ENCODE measurements at places on chromosomes 7 and 10. TPM values are rescaled to one million over a fixed set of nuclear protein-coding genes. Genes with fewer than 3 reads are reported as not detected.

Gene DNAJC1
- total RNA-seq: 19.6 TPM

- H3K27me3 ChIP-seq: peaks cover 21% of the 10 kb centered on the region
- no peak overlapping the region for H3K27ac ChIP-seq
- no peaks in the 10 kb centered on the region for H3K36me3 ChIP-seq
- no peak for DNase-seq
- H3K4me1 ChIP-seq: no peaks in the 10 kb centered on the region
These were observed 48.5 kb upstream of the LEP start for GRCh38 chr7:128192497-128193142.

DNA sequence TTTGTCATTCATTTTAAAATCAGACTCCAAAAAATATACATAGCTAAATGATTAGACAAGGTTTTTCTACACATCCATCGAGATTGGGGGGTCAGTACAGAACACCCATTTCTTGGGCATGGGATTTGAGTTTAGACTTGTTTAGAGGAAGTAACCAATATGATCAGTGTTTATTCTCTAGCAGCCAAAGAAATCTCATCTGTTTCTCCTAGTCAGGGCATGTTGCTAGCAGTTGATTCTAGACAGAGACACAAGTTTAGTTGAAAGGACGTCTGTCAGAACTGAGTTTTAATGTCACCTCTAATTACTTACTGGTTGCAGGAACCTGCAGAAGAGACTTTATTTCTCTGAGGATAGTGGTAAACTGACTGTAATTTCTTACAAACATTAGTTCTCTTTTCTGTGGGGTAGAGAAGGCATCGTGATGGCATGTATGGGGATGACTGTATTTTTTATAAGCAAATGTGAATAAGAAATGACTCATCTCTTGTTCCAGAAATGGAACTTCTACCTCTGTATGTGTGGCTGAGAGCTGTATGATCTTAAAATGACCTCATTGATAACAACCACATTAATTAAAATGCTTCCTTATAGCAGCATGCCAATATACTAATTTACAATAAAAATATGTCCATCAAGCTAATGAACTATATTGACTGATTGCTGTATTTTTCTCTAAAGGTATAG, 30.6 kb upstream of the RHOBTB1 start:
- H3K36me3 ChIP-seq: no peaks in the 10 kb centered on the region
- H3K27me3 ChIP-seq: no peaks in the 10 kb centered on the region

- H3K27me3 ChIP-seq: no peaks in the 10 kb centered on the region
- H3K4me3 ChIP-seq: no peak overlapping the region
- no peak for DNase-seq
- no peaks in the 10 kb centered on the region for H3K36me3 ChIP-seq
- H3K27ac ChIP-seq: no peak overlapping the region
- H3K4me1 ChIP-seq: peaks cover 27% of the 10 kb centered on the region
These were observed 512.6 kb upstream of the FOXK1 start for GRCh38 chr7:4169455-4169854.

- H3K27ac ChIP-seq: no peak overlapping the region
- H3K4me3 ChIP-seq: no peak overlapping the region
- H3K4me1 ChIP-seq: peaks cover 8% of the 10 kb centered on the region
- no peak for DNase-seq
These were observed 3.3 kb downstream of the GOLGA7B start for GRCh38 chr10:97852840-97853405.

Gene CC2D2B
- total RNA-seq: 0.58 TPM

DNA sequence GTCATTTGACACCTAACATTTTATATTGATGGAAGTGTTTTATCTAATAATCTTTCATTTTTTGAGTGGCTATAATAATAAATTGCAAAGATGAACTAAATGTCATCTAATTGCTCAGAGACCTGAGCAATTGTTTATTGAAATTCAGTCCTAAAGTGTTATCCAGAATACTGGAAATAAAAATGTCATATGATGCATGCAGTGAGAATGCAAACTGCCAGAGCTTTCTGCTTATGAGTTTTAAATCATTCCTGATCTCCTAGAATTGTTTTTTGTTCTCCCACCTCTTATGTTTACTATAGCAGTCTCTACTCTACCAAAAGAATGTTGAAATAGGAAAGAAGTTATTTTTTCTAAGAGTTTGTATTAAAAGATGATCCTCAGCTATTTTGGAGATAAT, 116.7 kb downstream of the FOXP2 start:
- H3K4me3 ChIP-seq: no peak overlapping the region
- H3K36me3 ChIP-seq: no peaks in the 10 kb centered on the region
- no peak overlapping the region for H3K27ac ChIP-seq
- H3K27me3 ChIP-seq: no peaks in the 10 kb centered on the region
- peaks cover 2% of the 10 kb centered on the region for H3K4me1 ChIP-seq

- H3K27me3 ChIP-seq: peaks cover 2% of the 10 kb centered on the region
- H3K36me3 ChIP-seq: no peaks in the 10 kb centered on the region
- no peak for DNase-seq
- H3K4me3 ChIP-seq: no peak overlapping the region
These were observed 51.1 kb downstream of the EPDR1 start for GRCh38 chr7:37971491-37971890.

Gene SLC18A3
- not detected for total RNA-seq

Gene SMURF1
- total RNA-seq: 8.4 TPM

Gene SPDYE5
- total RNA-seq: 0.04 TPM

Gene APBB1IP
- total RNA-seq: 1.6 TPM

Measured in muscle of leg (tissue), 16 donors.